Natural killer cell (primary cell): ENCODE measurements at places on chromosomes 1 and 21.
A peak's percentile ranks its signal among the peaks of the same experiment; 100 is the strongest.

DNA sequence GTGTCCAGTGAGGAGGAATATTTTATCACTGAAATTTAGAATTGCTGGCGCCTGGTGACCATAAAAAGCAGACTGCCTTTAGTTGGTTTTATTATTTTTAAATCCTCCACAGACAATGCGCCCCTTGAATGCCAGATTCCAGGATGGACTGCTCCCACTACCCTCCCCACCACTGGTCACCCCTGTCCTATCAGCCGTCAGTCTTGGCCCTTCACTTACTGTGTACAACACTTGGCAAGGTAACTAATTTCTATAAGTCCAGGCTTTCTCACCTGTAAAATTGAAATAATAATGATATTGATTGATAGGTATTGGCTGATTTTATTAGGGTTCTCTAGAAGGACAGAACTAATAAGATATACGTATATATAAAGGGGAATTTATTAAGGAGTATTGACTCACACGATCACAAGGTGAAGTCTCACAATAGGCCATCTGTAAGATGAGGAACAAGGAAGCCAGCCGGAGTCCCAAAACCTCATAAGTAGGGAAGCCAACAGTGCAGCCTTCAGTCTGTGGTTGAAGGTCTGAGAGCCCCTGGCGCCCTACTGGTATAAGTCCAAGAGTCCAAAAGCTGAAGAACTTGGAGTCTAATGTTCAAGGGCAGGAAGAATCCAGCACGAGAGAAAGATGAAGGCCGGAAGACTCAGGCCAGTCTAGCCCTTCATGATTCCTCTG, 17.8 kb downstream of the RHEX start:
- no peak for DNase-seq

DNA sequence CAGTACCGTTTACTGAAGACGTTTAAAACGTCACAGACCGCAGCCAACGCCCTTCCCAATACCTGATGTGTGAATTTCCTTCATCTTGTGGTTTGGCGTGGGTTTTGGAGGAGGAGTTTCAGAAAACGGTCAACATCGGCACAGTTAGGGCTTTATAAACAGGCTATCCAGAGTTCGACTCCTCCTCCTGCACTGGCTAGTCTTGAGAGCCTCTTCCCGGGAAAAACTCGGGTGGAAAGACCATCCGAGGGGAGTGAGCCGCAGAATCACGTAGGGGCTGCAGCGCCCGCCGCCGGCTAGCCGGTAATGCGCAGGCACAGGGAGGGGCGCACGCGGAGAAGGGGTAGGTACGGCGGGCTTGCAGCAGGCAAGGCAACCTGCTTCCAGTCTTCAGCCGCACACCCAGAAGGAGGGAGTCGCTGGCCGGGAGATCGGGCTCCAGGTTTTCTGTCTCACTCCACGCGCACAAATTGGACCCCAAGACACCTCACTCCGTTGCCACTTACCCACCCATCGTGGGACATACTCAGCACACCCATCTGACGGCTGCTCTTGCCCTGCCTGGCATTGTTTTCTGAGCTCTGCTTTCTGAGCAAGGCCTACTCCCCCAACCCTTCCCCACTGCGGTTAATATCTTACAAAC, 25.4 kb downstream of the SLC19A2 start:
- DNase-seq = peak; percentile 18

GRCh38 chr1:183198463-183198862, 12.4 kb downstream of the LAMC2 start:
- no peak for DNase-seq

- no peak for DNase-seq
These were observed 86.7 kb upstream of the LYPLAL1 start for GRCh38 chr1:219086956-219087469.

- peak; percentile 77 for DNase-seq
These were observed 2.8 kb upstream of the ZBTB7B start for GRCh38 chr1:154999571-155000410.

DNA sequence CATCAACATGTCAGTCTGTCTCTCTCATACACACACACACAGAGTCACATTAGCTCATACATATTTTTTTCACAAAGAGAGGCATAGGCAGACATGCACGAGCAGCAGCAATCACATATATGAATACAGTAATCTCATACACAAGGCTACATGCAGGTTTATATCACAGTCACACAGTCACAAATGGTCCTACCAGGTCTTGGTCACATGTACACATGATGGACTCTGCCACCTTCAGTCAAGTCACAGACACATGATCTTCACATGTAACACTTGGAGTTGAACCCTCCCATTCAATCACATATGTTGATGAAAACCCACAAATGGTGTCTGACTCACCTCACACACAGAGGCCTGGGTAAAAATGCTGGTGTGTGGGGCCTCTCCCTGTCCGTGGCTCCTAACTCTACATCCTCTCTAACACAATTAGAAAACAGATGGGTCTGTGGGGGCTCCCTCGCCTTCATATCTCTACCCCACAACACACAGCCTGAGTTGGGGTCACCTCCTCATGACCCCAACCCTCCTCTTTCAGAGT, 27.9 kb downstream of the RIMS3 start:
- DNase-seq = no peak
